ENCODE measurements at places on chromosomes 11 and 22. TPM values are rescaled to one million over a fixed set of nuclear protein-coding genes. Genes with fewer than 3 reads are reported as not detected.
A peak's percentile ranks its signal among the peaks of the same experiment; 100 is the strongest.

OR4C15 gene
- not detected for total RNA-seq

DNA sequence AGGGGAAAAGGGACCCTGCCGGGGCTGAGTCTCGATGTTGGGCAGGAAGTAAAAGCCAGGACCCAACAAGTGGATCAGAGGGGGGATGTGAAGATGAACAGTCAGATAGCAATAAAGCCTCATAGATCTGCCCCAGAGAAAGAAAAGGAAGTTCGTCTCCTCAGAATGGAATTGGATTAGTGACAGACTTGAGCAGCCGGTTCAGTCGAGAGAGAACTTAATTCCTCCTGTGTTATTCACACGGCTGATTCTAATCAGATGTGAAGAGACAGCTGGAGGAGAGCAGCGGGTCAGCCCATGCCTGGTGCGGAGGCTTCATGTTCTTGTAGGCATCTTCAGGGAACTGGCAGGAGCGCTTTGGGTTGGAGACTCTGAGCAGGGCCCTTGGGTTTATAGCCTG lies 29.3 kb upstream of the CABP7 start:
- DNase-seq: no peak

IGF2 gene
- total RNA-seq: 620 TPM

DNA sequence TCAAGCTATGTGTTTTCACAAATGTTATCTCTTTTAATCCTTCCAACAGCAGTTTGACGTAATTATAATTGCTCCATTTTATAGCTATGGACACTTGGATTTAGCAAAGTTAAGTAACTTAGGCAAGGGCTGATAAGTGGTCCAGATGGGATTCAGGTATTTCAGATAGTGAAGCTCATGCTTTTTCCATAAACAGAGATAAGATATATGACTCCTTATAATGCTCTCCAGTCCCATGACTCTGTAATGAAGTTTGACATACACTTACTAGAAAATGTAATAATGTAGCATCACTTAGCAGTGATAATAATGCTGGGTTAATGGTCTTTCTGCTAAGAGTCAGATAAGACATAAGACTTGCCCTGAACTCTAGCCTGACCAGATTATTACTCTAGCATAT lies 892.1 kb downstream of the LRRC4C start:
- DNase-seq: no peak

DNA sequence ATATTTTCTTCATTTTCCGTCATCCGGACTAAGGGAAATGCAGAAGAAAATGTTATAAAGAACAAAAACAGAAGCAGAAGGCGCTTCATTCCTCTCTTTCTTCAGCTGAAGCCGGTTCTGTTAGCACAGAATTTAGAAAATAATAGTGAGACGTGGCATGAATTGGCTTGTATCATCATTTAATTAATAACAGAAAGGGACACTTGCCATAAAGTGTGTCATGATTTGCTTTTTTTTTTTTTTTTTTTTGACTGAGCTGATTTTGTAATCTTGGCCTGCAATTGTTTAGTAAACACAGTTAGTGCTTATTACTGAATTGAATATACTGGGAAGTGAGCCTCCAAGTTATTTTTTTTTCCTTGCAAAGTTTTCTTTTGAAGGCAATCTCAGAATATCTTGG lies at the start of gene MMP27:
Gene MMP27, minus strand, starts transcription at position 144 of the 400 bp plus-strand sequence. Its CDS starts 55 bp downstream, at position 89.
- no peak for DNase-seq

DNA sequence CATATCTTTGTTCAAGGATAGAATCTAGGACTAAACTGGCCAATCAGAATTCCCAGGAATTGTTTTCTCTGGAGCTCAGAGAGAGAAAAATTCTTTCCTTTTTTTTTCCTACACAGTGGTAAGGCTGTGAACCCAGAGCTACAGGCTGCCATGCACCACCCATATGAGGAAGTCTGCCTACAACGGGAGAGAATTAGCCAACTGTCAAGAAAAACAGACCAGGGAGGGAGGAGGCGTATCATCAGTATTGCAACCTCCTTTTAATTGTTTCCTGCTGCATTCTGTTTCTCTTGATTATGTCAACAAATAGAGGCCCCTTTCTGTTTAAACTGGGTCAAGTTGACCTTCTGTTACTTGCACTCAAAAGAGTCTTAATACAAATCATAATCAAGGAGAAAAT lies 176.5 kb upstream of the UBASH3B start:
- no peak for DNase-seq

GRCh38 chr22:23565915-23566704 lies 14.0 kb downstream of the IGLL1 start:
- DNase-seq: peak; percentile 52

GRCh38 chr11:57468276-57468675 lies 7.9 kb downstream of the RTN4RL2 start:
- DNase-seq: no peak

DNA sequence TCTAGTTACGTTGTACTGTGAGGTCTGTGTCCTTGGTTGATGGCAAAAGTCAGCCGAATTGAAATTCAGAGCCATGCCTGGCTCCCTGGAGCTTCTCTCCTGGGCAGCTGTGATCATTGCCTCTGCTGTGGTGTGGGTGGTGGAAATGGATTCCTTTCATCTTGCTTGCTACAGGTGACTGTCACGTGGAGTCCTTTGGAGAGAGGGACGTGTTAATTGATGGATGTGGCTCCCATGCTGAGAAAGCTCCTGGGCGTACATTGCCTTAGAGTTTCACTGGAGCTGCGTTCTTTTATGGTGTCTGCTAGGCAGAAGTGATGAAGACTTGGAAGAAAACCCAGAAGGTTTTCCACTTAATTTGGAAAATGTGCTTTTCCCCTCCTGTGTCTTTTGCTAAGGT lies 41.9 kb upstream of the PPP6R3 start:
- no peak for DNase-seq

PAX6 gene
- not detected for total RNA-seq

DNA sequence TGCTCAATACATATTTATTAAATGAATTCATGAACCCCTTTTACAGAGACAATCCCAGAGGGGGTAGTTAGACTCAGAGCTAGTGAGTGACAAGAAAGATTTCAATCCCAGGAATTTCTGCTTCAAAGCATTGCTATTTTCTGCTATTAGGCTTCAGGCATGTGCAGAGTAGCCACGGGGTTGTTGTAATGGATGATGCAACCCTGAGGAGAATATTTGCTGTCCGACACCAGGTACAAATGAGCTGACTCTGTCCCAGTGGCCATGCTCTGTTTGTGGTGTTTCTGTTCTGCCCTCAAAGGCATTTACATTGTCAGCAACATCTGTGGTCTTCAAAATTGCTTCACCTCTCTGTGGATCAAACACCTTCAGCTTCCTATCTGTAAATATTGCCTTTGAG lies 102.6 kb downstream of the CSNK2A3 start:
- DNase-seq: no peak

DNA sequence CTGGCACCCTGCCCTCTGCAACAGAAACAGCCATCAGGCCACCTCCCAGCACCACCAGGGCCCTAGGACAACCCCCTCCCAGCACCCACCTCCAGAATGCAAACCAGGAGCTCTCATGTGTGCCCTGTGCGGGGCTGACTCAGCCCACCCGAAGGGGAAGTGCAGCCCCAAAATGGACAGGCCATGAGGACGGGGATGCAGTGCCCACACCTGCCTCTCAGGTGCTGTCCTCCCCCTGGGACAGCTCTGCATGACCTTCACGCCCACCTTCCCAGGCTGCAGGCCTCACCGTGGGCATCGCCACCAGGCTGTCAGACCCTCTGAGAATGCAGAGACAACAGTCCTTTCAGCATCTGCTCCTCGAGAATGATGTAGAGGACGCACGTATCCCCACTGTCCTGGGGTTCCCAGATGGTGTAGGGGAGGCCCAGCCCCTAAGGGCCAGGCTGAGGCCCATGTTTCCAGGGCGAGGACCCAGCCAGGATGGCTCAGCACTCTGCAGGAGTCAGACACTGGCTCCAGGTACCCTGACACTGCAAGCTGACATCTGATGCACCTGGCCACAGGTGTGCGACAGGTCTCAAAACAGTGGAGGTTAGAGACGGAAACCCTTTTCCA lies 13.5 kb downstream of the MOB2 start:
- peak; percentile 52 for DNase-seq

DNA sequence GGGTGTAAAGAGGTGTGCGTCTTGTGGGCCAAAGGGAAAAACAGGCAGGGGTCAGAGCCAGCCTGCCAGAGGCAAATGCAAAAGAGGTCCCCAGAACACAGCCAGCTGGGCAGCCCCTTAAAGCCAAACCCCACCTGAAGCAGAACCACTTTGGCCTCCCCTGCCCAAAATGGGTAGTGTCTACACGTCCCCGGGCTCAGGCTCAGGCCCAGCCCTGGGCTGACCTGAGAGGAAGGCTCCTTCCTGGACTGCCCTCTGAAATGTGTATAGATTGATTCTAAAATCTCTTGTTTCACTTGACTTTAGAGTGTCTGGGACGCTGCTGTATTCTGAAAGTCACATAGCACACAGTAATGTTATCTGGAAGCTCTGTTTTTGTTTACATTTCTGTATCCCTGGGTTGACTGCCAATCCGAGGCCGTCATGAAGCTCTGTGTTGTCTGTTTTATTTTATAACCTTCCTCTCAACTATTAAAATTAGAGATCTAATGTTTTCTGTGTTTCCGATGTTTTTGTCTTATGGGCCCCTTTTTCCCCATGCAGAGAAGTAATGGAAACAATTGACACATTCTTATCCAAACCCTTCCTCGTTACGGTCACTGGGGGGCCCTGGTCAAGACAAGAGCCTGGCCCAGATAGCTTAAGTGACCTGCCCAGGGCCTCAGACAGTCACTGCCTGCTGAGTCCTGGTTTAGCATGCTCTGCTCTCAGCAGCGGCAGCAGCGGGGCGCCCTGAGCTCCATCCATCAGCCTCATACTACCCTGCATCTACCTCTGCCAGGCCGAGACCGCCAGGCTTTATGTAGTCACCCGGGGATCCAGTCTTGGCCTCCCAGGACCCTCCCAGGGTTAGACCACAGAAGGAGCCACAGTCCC lies 10.1 kb downstream of the OVOL1 start:
- DNase-seq: no peak

DNA sequence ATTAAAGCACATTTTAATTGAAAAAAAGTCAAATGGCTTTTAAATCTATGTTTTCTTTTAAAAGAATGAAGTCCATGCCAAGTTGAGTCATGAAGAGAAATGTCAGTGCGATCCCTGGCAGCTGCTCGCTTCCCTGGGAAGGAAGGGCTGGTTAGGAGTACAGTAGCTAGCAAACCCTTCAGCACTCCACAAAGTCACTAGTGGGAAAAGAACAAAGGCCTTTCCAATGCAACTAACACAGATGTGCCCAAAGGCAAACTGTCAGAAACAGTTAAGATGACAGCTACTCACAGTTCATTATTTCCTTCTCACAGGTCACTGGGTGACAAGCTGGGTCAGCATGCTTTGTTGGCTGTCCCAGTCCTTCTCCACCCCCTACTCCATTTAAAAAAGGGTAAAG lies 308.7 kb downstream of the DCDC1 start:
- no peak for DNase-seq

GRCh38 chr11:117193130-117194020 lies 5.8 kb upstream of the TAGLN start:
- peak; percentile 47 for DNase-seq

- peak; percentile 67 for DNase-seq
These were observed 15.8 kb downstream of the CYB5R2 start for GRCh38 chr11:7657306-7658025.

DNA sequence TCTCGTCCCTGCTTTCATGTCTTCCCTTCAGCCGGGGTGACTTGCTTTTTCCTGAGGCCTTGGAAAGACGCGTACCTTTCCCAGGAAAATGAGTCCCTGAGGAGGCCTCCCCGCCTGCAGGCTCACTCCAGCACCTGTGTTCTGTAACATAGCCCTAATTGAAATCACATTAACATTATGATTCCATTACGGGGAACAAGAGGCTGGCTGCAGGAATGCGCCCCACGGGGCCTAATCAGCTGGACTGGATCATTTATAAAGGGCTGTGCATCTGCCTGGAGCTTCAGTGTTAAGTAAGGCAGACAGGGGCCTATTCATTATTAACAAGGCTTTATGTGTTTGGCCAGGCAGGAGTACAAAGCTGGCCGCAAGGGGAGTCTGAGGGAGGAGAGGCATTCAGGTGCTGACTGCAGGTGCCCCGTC lies 41.9 kb upstream of the TSPAN18 start:
- DNase-seq: no peak

GRCh38 chr11:16607675-16608644 lies 130.5 kb upstream of the C11orf58 start:
- DNase-seq: peak; percentile 81

DNA sequence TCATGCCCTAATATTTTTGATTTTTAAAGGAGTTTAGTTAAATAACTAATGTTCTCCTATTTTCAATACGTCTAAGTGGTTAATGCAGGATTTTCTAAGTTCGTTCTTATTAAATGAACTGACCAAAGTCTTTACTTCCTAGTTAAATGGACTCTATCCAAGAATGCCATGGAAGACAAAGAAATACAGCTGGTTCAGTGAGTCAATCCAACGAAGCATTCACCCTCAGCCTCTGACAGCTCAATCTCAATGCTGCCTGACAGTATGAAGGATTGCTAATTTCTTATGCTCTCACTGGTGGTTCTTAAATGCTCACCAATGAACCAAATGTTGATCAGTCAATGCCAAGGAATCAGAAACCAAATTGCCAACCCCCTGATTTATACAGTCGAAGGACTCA lies 219.4 kb downstream of the CADM1 start:
- no peak for DNase-seq

RIN1 gene
- 8.3 TPM for total RNA-seq

ZNF214 gene
- 2.4 TPM for total RNA-seq

- DNase-seq: no peak
These were observed 5.0 kb upstream of the ZDHHC5 start for GRCh38 chr11:57662893-57663292.

- DNase-seq: peak; percentile 66
These were observed 30.3 kb downstream of the IGF2 start for GRCh38 chr11:2108675-2109491.

GRCh38 chr11:104524254-104524653 lies 360.3 kb upstream of the PDGFD start:
- DNase-seq: no peak

DNA sequence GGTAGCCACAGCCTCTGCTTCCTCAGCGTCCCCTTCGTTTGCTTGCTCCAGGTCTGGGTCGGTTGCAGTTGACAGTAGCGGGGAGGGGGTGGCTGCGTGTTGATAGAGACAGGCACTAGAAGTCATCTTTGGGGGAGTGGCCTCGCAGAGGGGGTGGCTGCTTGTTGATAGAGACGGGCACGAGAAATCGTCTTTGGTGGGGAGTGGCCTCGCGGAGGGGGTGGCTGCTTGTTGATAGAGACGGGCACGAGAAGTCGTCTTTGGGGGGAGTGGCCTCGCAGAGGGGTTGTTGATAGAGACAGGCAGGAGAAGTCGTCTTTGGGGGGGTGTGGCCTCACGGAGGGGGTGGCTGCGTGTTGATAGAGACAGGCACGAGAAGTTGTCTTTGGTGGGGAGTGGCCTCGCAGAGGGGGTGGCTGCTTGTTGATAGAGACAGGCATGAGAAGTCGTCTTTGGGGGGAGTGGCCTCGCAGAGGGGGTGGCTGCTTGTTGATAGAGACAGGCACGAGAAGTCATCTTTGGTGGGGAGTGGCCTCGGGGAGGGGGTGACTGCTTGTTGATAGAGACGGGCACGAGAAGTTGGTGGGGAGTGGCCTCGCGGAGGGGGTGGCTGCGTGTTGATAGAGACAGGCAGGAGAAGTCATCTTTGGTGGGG lies 328.3 kb downstream of the TBC1D22A start:
- no peak for DNase-seq
